ENCODE measurements at places on chromosomes 3 and 15.

GRCh38 chr3:12379640-12380429 lies 91.0 kb downstream of the PPARG start:
- no peak for DNase-seq

DNA sequence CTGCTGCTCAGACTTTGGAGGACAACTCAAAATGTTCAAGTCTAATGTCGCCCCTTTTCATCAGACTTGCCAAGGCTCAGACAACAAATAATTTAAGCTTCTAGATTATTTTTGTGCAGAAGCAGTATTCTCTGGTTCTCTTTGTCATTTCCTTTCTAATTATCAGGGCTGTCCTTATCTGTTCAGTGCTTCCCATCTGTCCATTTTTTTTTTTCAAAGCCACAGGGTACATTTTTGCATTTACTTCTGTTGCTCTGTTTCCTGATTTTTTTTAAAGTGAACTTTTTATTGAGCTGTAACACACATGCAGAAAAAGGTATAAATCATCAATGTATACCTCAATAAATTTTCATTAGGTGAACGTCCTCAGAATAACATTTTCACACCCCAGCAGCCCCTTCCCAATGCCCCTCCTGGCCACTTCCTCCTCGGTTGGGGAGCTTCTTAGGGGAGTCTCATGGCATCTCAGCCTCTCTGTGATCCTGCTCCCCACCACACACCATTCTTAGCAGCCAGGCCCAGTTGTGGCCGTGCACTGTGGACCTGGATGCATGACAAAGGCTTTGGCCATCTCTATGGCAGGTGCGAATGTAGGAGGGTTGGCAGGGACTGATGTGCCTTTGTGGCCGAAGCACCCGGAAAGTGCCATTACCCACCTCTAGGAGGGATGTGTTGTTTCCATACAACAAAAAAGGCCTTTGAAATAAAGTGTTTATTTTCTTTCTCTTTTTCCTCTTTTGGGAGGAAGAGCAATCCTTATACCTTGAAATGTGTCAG lies 303.5 kb upstream of the LRRFIP2 start:
- DNase-seq: no peak

GRCh38 chr15:91214675-91215590 lies 114.9 kb downstream of the SV2B start:
- DNase-seq: no peak

DNA sequence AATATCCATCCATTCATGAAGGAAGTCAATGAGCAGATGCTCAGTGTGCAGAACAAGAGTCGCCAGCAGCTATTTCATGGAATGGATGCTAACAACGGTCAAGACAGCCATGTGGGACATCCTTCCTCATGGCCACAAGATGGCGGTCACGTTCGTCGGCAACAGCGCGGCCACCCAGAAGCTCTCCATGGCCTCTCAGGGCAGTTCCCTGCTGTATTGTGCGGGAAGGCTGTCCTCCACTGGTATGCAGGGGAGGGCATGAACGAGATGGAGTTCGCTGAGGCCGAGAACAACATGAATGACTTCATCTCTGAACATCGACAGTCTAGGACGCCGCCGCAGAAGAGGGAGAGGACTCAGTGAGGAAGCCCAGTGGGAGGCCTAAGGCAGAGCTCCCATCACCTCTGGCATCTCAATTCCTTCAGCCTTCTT lies 208.3 kb downstream of the TJP1 start:
- peak; percentile 34 for DNase-seq

Data from RWPE1 (cell line).